ENCODE measurements at places on chromosomes 16 and 17.

GRCh38 chr16:12236589-12236988 is 260.1 kb downstream of the SNX29 start:
- DNase-seq: no peak

GRCh38 chr17:43698678-43699437 is 37.1 kb upstream of the MEOX1 start:
- DNase-seq: no peak

- DNase-seq: no peak
These were observed 5.4 kb upstream of the PSMC5 start for GRCh38 chr17:63821804-63822203.

GRCh38 chr16:82439678-82440293 is 187.0 kb upstream of the CDH13 start:
- DNase-seq: no peak

GRCh38 chr17:54883939-54884338 is 16.7 kb upstream of the TOM1L1 start:
- DNase-seq: no peak

DNA sequence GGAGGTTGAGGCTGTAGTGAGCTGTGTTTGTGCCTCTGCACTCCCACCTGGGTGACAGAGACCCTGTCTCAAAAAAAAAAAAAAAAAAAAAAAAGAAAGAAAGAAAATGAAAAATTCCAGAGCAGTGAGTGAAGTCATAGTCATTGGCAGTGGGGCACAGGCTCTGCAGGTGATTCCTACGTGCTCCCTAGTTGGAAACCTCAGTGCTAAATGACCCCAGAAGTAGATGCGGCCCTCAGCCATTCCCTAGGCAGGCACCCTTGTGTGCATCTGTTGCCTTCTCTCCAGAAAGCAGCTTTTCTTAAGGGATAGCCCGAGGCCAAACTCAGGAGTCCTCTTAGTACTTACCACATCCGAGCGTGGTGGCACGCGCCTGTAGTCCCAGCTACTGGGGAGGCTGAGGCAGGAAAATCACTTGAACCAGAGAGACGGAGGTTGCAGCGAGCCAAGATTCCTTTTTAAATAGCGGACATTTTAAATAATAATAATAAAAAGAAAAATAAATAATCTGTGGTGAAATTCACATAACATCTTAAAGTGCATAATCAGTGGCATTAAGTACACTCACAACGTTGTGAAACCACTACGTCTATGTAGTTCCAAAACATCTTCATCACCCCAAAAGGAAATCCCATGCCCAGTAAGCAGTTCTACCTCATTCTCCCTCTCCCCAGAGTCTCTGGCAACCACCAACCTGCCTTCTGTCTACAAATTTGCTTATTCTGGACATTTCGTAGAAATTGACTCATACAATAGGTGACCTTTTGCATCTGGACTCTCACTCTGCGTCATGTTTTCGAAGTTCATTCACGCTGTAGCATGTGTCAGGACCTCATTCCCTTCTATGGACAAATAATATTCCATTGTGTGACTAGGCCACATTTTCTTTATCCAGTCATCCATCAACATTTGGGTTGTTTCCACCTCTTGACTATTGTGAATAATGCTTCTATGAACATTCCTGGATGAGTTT is 12.5 kb upstream of the SPHK1 start:
- DNase-seq: no peak

DNA sequence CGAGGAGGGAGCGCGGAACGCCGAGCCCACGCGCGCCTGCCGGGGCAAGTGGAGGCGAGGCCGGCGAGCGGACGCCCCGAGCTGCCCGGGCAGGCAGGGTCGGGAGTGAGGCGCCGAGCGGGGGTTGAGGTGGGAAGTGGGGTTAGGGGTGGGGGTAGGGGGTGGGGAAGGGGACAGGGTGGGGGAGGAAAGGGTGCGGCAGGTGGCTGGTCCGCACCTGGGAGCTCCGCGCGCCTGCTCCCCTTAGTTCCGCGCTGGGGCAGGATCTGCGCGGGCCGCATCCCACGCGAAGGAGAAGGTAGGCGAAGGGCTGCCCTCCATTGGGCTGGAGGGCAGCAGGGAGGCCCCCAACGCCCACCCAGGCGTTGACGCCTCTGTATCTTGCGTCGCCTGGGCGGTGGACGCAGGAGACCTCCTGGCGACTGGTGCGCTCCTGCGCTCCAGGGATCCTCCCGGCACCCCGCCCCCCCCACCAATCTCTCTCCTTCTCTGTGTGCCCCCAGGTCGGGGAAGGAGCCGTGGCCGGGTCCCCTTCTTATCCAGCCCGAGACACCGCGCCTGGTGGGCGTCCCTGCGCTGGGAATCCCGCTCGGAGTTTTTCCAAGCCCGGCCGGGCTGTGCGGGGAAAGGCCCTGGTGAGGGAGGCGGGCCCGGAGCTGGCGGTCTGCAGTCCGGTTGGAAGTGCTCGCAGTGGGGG is 51.3 kb upstream of the AMZ2 start:
- DNase-seq: no peak
